ENCODE measurements at places on chromosomes 3 and 15. TPM values are rescaled to one million over a fixed set of nuclear protein-coding genes. Genes with fewer than 3 reads are reported as not detected.
A peak's percentile ranks its signal among the peaks of the same experiment; 100 is the strongest.

The GOLGA8T gene
- total RNA-seq: 1.4 TPM

The CCDC13 gene
- total RNA-seq: 2.1 TPM

The LRTM1 gene
- total RNA-seq: not detected

The CLDN18 gene
- total RNA-seq: 0.11 TPM

The MKRN2OS gene
- total RNA-seq: not detected

The TMEM40 gene
- not detected for total RNA-seq

The WDR93 gene
- not detected for total RNA-seq

- H3K4me3 ChIP-seq: no peak overlapping the region
- no peaks in the 10 kb centered on the region for H3K27me3 ChIP-seq
- H3K27ac ChIP-seq: no peak overlapping the region
These were observed 193.9 kb downstream of the DIPK2A start for GRCh38 chr3:144165482-144165881.

GRCh38 chr3:11555211-11555782 is 88.4 kb downstream of the VGLL4 start:
- H3K4me3 ChIP-seq: no peak overlapping the region
- DNase-seq: no peak
- H3K27me3 ChIP-seq: no peaks in the 10 kb centered on the region
- peaks cover 17% of the 10 kb centered on the region for H3K36me3 ChIP-seq
- peak overlapping the region; percentile 90 for H3K27ac ChIP-seq
- H3K4me1 ChIP-seq: peaks cover 25% of the 10 kb centered on the region

- H3K27me3 ChIP-seq: no peaks in the 10 kb centered on the region
- H3K4me1 ChIP-seq: no peaks in the 10 kb centered on the region
- peak overlapping the region; percentile 91 for H3K27ac ChIP-seq
- no peak for DNase-seq
These were observed 27.5 kb upstream of the THRB start for GRCh38 chr3:24522146-24522579.

DNA sequence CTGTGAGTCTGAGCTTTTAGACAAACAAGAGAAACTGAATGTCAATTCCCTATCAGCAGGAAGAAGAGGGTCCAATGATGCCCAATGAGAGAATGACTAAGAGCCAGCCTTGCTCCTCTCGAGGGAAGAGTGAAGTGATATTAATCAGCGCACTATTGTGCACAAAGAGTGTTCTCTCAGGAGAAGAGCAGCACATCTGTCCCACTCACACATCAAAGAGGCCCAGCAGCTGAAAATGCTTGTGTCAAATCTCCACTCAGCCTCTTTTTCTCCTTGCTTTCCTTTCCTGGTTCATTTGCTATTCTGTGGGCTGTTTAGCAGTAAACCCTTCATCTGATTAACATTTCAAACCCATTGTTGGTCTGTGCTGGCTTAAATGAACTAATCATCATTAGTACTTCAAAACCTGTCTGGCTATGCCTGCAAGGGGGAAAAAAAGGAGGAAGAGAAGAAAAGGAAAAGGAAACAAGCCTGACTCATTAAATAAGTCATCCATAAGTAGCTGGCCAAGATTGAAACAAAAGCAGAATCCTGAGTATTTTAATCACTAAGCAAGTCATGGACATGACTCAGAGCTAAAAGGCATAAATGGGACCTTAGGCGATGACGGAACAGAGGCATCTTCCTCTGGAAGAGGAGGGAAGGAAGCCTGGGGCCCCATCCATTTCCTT is 912.7 kb downstream of the TUSC7 start:
- no peaks in the 10 kb centered on the region for H3K36me3 ChIP-seq
- H3K27me3 ChIP-seq: no peaks in the 10 kb centered on the region
- H3K4me1 ChIP-seq: no peaks in the 10 kb centered on the region
- H3K27ac ChIP-seq: no peak overlapping the region
- no peak for DNase-seq
- no peak overlapping the region for H3K4me3 ChIP-seq

- DNase-seq: no peak
- no peaks in the 10 kb centered on the region for H3K36me3 ChIP-seq
- H3K4me1 ChIP-seq: no peaks in the 10 kb centered on the region
- H3K4me3 ChIP-seq: no peak overlapping the region
- no peak overlapping the region for H3K27ac ChIP-seq
These were observed 9.7 kb upstream of the ARID3B start for GRCh38 chr15:74531144-74531811.

DNA sequence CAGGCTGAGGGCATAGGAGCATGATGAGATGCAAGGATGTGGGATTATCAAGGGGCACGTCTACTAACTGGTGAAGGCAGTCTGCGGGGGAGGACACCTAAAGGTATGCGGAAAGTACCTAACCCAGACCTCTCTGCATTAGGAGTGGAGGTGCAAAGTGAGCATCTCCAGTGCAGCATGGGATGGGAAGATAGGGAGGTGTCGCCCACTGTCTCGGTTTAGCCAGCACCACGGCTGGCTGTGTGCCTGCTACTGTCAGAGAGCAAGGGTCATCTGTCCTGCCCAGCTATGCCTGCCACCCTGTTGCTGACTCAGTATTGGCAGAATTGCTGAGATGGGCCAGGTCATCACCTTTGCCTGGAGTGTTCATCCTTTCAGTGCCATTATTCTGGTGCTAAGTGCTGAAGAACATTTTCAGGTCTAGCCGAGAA is 40.1 kb downstream of the OXNAD1 start:
- H3K4me3 ChIP-seq: no peak overlapping the region
- no peak for DNase-seq
- H3K4me1 ChIP-seq: no peaks in the 10 kb centered on the region
- H3K27ac ChIP-seq: peak overlapping the region; percentile 27
- no peaks in the 10 kb centered on the region for H3K36me3 ChIP-seq

GRCh38 chr3:12097971-12098370 is 60.7 kb downstream of the TIMP4 start:
- H3K27me3 ChIP-seq: no peaks in the 10 kb centered on the region
- no peak for DNase-seq
- no peak overlapping the region for H3K4me3 ChIP-seq
- H3K27ac ChIP-seq: no peak overlapping the region
- H3K36me3 ChIP-seq: no peaks in the 10 kb centered on the region
- no peaks in the 10 kb centered on the region for H3K4me1 ChIP-seq

DNA sequence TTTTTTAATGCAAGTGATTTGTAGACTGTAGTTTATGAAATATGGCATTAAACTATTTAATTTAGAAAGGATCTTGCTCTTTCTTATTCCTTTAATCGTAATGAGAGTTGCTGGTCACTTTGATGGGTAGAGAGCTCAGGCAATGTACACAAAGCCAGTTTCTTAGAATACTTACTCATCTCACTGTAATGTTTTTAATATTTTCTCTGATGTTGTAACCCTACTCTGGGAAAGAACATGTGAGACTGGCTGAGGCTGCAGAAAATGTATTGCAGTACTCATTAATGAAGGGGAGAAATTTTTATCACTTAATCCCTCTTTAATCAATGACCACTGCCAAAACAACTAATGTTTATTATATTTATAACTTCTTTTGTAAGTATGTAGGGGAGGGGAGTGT is 479.4 kb upstream of the KCNMB2 start:
- H3K27ac ChIP-seq: no peak overlapping the region
- H3K27me3 ChIP-seq: no peaks in the 10 kb centered on the region
- no peaks in the 10 kb centered on the region for H3K36me3 ChIP-seq
- no peak for DNase-seq

DNA sequence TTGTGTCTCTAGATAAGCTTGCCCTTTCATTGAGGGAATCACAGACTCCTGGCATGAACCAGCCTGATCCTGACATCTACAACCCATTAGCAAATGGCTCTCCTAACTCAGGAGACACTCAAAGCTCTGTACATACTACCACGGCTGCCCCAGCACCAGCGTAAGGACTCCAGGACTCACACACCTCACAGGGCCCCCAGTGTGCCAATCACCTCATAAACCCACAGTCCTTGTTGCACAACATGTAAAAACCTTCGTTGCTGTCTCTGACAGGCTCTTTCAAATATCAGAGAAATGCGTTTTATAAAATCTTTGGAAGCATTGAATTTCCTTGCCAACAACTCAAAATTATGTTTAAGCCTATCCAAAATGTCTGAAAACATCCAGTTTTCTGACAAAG is 7.3 kb downstream of the FYCO1 start:
- H3K36me3 ChIP-seq: peaks cover 7% of the 10 kb centered on the region
- H3K4me1 ChIP-seq: peaks cover 94% of the 10 kb centered on the region
- H3K27ac ChIP-seq: peak overlapping the region; percentile 94
- DNase-seq: peak; percentile 67

- no peaks in the 10 kb centered on the region for H3K36me3 ChIP-seq
- H3K4me1 ChIP-seq: no peaks in the 10 kb centered on the region
- no peak overlapping the region for H3K27ac ChIP-seq
- no peaks in the 10 kb centered on the region for H3K27me3 ChIP-seq
- DNase-seq: no peak
These were observed 3.0 kb upstream of the TJP1 start for GRCh38 chr15:29825227-29825626.

DNA sequence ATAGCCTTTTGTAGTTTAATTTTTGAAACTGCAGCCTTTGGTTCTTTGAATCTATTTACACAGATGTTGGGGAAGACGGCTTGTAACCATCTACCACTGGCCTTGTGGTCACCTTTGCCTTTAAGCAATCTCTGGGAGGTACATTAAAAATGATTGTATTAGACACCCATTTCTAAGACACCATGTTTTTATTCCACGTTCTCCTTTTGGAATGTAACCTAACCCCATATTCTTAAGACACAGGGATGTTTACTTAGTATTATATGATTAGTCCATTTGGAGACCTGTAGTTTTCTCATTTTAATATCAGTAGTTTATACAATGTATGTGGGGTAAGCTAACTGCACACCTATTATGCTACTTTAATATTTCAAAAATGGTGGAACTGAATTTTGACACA is 175.1 kb upstream of the PLSCR5 start:
- H3K27me3 ChIP-seq: no peaks in the 10 kb centered on the region
- DNase-seq: no peak
- no peak overlapping the region for H3K4me3 ChIP-seq
- no peak overlapping the region for H3K27ac ChIP-seq
- H3K4me1 ChIP-seq: peaks cover 9% of the 10 kb centered on the region

- H3K36me3 ChIP-seq: no peaks in the 10 kb centered on the region
- H3K4me1 ChIP-seq: no peaks in the 10 kb centered on the region
- DNase-seq: no peak
- no peak overlapping the region for H3K27ac ChIP-seq
- no peak overlapping the region for H3K4me3 ChIP-seq
- no peaks in the 10 kb centered on the region for H3K27me3 ChIP-seq
These were observed 534.3 kb downstream of the ROBO1 start for GRCh38 chr3:79233431-79234060.

DNA sequence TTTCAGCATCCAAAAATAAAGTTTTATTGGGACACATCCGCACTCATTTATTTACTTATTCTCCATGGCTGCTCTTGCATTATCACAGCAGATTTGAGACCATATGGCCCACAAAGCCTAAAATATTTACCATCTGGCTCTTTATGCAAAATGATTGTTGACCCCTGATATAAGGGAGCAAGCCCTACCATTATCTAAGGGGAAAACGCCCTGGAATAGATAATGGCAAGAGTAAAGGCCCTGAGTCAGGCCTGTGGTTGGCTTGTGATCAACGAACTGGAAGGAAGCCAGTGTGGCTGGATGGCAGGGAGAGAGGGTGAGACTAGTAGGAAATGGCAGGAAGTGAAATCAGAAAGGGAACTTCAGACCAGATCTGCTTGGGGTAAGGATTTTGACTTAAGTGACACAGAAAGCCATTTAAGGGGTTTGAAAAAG is 24.6 kb upstream of the DMXL2 start:
- no peaks in the 10 kb centered on the region for H3K27me3 ChIP-seq
- peak; percentile 17 for DNase-seq
- no peak overlapping the region for H3K4me3 ChIP-seq
- no peak overlapping the region for H3K27ac ChIP-seq
- H3K36me3 ChIP-seq: no peaks in the 10 kb centered on the region

GRCh38 chr15:57017024-57017423 is 98.6 kb downstream of the TCF12 start:
- H3K27ac ChIP-seq: no peak overlapping the region
- no peaks in the 10 kb centered on the region for H3K27me3 ChIP-seq
- DNase-seq: no peak
- H3K36me3 ChIP-seq: no peaks in the 10 kb centered on the region
- no peak overlapping the region for H3K4me3 ChIP-seq
- no peaks in the 10 kb centered on the region for H3K4me1 ChIP-seq

DNA sequence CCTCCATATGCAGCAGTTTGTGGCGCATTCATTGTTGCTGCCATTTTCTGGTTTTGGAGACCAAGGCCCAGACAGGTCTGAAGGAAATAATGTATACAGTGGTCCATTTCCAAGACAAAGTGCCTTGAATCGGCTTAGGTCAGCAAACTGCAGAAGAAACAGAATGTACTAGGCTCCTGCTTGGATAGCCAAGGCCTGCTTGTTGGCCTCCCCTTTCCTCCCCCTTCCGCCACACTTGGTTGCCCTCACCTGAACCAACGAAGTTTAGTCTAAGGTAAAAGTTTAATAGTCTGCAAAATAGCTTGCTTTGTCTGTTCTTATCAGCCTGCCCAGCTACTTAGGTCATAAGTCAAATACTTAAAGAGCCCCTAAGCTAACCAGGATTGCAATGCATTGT is 12.0 kb upstream of the RTP3 start:
- no peak overlapping the region for H3K27ac ChIP-seq
- no peak overlapping the region for H3K4me3 ChIP-seq
- no peaks in the 10 kb centered on the region for H3K4me1 ChIP-seq
- DNase-seq: no peak
- no peaks in the 10 kb centered on the region for H3K27me3 ChIP-seq

GRCh38 chr3:174767853-174768382 is 91.2 kb upstream of the NAALADL2 start:
- peaks cover 4% of the 10 kb centered on the region for H3K4me1 ChIP-seq
- no peak overlapping the region for H3K4me3 ChIP-seq
- peak overlapping the region; percentile 68 for H3K27ac ChIP-seq
- DNase-seq: no peak
- H3K36me3 ChIP-seq: no peaks in the 10 kb centered on the region

DNA sequence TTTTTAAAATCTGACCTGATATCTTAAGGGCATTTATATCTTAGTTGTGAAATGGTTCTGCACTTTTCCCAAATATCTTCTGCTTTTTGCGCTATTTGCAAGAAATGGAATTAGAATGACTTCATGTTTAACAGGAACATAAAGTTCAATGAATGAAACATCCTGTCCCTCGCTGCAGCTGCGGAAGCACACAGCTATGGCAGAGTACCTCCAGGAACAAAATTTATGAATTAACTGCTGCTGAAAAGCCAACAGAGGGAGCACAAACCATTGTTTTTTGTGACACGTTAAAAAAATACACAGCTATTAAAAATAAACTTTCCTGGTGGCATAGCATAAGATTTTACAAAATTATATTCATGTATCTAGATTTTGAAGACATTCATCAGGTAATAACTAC is 404.4 kb upstream of the MDFIC2 start:
- no peak for DNase-seq
- H3K27me3 ChIP-seq: no peaks in the 10 kb centered on the region
- peaks cover 3% of the 10 kb centered on the region for H3K4me1 ChIP-seq
- H3K27ac ChIP-seq: no peak overlapping the region
- H3K36me3 ChIP-seq: no peaks in the 10 kb centered on the region

DNA sequence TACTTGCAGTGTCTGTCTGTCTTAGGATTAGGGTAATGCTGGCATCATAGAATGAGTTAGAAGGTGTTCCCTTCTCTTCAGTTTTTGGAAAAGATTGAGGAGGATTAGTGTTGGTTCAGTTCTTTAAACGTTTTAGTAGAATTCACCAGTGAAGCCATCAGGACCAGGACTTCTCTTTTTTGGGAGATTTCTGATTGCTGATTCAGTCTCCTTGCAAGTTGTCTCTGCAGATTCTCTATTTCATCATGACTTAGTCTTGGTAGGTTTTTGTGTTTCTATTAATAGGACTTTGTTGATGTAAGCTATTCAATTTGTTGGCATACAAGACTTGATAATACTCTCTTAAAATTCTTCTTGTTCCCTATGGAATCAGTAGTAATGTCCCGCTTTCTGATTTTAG is 48.9 kb downstream of the STT3B start:
- H3K4me1 ChIP-seq: peaks cover 3% of the 10 kb centered on the region
- DNase-seq: no peak
- H3K4me3 ChIP-seq: no peak overlapping the region
- H3K27me3 ChIP-seq: no peaks in the 10 kb centered on the region
- no peaks in the 10 kb centered on the region for H3K36me3 ChIP-seq
- H3K27ac ChIP-seq: no peak overlapping the region

All from ascending aorta (tissue), 2 donors.